ENCODE measurements at places on chromosomes 3 and 15.
A peak's percentile ranks its signal among the peaks of the same experiment; 100 is the strongest.

- peak; percentile 94 for DNase-seq
Measured at GRCh38 chr3:190183121-190183520, 62.4 kb upstream of the P3H2 start.

DNA sequence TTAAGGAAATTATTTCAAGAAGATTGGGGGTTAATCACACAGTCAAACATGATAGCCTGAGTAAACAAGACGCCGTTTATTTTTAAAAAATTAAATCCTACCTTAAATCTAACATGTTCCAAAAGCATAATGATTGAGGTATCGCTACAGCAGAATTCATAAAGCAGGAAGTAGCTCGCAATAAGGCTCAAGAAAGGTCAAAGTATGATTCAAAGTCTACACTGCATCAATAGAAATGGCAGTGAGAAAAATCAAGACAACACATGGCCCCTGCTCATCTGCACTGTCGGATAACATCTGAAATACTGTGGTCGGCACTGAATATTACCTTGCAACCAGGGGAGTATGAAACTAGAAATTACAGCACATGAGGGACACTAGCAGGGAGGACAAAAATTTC, 93.2 kb downstream of the SMARCC1 start:
- no peak for DNase-seq

GRCh38 chr3:197350446-197350845, 52.0 kb upstream of the DLG1 start:
- no peak for DNase-seq

DNA sequence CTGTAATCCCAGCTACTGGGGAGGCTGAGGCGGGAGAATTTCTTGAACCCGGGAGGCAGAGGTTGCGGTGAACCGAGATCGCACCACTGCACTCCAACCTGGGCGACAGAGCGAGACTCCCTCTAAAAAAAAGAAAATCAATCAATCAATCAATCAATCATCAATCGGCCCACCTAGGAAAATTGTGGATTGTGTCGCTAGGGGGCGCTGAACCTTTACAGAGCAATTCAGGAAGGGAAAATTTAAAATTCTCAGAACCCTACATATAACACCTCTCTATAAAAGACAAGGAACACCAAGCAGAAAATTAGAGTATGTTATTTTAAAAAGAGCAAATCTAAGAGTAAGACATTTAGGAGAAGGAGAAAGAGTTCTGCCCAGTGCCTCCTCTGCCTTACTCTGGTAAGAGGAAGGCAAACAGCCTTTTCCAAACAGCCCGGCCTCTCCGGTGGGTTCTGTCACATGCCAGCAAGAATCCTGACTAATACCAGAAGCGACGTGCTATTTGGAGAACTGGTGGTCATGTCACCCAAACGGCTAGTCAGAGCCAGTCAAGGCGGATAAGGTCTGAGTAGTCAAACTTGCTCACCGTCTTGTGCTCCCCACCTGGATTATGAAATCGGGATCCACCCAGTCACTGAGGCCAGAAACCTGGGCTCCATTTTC, 22.3 kb upstream of the SMCO1 start:
- DNase-seq = no peak

- DNase-seq = no peak
Measured at GRCh38 chr3:83457551-83457950, 1501.2 kb upstream of the CADM2 start.

DNA sequence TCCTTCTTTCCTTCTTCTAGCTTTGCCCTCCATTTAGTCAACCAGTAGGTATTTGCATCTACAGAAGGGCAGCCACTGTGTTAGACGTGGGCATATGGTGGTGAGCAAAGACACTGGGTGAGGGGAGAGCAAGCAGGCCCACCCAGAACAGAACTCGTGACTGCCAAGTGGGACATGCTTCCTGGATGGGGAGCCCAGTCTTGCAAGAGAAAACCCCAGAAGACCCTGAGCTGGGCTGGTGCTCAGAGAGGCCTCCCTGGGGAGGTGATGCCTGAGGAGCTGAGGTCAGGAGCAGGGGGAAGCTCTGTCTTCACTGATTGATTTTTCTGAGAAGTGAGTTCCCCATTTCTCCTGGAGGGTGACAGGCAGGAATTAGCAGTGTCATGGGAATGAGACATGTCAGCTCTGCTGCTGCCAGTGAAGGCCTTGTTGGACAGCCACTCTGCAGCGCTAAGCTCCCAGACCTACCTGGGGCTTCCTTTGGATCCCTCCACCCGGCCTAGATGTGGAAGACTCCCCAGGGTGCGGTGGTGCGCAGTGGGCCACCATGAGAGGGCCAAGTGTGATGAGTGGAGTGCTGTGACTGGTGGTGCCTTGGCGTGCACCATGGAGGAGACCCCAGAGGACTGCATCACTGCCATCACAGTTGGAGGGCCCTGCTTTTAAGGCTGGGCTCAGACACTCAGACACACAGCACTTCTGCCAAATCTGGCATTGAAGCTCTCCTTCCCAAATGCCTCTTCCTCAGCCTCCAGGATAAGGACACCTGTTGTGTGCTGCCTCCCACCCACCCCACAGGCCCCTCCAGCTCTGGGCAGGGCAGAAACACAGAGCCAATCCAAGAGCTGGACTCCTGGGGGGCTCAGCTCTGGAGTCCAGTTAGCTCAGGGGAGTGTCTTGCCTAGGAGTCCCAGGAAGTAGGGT, 40.0 kb upstream of the TOPBP1 start:
- no peak for DNase-seq

GRCh38 chr15:28098766-28099554, at the start of gene OCA2:
OCA2 (minus strand) TSS chr15:28099315; CDS start chr15:28081874, 17,441 bp downstream.
- no peak for DNase-seq

DNA sequence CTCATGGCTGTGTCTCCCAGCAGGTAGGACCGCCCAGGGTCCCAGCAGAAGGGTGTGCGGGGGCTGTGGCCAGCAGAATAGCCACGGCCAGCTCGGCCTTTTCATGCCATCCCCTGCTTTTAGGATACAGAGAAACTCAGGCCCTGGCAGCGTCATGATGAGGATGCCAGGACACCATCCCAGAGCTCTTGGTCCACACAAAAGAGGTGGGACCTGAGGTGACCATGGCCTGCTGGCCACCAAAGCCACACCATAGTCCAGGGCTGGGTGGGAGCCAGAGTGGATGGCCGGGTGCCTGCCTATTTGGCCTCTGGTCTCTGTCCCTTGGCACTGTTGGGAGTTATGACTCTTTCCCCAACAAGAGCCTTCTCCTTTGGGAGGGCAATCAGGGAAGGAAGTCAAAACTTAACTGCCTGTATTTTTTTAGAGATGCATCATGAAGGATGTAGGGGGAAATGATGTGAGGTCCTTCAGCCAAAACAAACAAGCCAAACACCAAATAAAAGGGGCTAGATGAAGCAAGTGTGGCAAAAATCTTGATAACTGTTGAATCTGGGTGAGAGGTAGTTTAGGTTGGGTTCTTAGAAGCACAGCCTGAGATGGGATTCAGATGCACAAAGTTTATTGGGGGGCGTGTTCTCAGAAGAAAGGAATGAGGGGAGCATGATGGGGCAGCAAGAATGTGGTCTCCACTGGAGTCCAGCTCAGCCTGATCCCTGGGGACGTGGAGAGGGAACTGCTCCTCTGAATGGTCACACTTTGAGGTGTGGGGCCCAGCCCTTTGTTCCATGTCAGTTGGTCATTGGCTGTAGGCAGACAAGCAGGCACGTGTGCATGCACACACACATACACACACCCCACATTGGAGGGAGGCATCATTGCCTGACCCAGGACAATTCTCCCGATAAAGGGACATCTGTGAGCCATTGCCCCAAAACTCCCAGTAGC, 33.2 kb downstream of the SMAD6 start:
- DNase-seq = no peak

GRCh38 chr3:152595975-152596821, 238.7 kb upstream of the P2RY1 start:
- peak; percentile 81 for DNase-seq

GRCh38 chr3:124078953-124079911, 87.3 kb upstream of the ROPN1 start:
- no peak for DNase-seq

- DNase-seq = no peak
Measured at GRCh38 chr3:151769175-151769574, 35.4 kb downstream of the AADACL2 start.

GRCh38 chr3:36823806-36824205, 59.5 kb upstream of the DCLK3 start:
- no peak for DNase-seq

GRCh38 chr3:170589113-170589512, 3.2 kb upstream of the SLC7A14 start:
- DNase-seq = no peak

DNA sequence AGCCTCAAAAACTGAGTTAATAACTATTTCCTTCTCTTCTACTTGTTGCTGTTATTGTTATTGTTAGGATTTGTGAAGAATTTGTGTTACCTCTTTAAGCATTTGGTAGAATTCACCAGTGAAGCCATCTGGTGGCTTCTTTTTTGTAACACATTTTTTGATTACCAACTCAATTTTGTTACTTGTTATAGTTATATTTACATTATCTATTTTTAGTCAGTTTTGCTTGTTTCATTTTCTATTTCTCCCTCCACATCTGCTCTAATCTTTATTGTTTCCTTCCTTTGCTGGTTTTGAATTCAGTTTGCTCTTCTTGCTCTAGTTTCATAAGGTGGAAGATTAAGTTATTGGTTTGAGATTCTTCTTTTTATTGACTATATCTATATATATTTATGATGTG, 3.7 kb upstream of the SLC9C1 start:
- no peak for DNase-seq

DNA sequence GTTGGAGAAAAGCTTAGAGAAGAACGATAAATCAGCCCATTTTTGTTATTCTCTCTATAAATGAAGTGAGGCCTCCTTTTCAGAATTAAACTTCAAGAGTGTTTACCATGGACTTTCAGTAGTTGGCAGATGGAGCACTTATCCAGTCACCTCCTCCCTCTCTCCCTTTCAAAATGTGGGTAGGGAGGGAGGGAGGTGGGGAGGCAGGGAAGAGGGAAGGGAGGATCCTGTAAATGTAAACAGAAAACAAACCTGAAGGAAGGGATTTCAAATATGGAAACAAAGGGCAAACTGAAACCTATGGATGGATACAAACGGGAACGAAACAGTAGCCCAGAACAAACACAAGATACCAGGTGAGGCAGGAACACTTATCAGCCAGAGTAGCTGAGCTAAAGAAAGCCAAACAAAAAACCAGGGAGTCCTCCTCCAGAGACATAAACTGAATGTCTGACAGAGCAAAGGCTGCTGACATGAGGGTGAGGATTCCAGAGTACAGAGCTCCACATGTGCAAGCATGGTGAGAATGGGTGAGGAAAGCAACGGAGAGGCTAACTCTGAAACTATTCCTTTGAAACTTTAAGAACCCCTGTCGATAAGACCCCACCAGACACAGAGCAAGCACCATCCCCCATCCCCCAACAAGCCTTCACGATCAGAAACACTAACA, 41.0 kb upstream of the GP5 start:
- no peak for DNase-seq

DNA sequence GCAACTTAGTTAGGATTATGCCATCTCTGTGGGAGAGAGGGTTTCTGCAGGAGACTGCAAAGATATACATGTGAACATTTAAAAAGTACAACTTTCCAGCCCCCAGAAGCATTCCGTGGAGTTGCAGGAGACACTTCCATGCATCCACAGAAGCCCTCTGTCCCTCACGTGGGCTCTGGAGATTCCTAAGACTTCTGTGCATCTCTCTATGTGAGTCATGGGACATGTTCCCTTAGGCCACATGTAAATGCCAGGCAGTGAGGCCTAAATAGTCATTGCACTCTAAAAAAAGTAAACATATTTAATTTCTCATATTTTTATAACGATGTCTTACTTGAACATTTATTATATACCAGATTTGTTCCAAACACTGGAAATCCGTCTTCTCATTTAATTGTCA, 126.5 kb upstream of the ROPN1 start:
- no peak for DNase-seq

DNA sequence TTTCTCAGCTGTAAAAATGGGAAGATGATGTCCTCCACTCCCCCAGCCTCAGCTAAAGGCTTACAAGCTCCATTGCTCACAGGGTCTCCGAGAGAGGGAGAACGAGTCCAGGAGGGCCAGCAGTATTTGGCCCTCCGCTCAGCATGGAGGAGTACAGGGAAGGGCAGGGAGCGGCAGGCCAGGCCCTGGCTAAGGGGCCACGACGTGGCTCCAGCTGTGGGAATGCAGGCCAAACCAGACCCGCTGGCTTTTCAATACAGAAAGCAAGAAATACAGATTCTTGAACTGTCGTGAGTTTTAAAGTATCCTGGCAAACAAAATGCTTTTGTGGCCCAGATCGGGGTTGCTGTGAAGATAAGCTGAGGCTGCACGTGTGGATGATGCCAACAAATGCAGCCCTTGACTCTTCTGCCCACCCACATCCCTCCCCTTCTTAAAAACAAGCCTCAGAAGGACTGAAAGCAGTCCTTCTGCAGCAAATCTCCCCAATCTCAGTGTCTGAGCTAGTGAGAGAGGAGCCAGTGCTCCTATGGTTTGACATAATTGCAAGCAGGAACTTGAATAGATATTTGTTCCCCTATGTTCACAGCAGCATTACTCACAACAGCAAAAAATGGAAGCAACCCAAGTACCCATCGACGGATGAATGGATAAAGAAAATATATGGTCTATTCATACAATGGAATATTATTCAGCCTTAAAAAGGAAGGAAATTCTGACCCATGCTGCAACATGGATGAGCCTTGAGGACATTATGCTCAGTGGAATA, 18.5 kb upstream of the FBLN2 start:
- no peak for DNase-seq

DNA sequence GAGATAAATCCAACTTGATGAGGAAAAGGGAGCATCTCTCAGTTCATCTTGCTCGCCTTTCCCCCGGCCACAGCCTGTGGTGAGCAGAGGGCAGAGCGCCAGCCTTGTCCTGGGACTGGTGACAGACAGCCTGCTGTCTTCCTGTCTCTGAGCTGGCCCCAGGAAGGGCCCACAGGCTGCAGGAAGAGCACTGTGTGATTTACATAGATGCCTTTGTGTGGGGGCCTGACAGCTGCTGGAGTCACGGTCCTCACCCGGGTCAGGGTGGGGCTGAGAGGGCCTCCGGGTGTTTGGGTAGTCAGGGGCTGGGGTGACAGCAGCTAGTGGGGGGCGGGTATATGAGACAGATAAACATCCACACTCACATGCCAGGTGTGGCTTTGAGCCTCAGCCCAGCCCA, 29.3 kb downstream of the PLA2G4D start:
- DNase-seq = no peak

GRCh38 chr3:157398598-157398997, 38.1 kb upstream of the PTX3 start:
- no peak for DNase-seq

- no peak for DNase-seq
Measured at GRCh38 chr3:196932600-196932999, 9.7 kb downstream of the NCBP2 start.

DNA sequence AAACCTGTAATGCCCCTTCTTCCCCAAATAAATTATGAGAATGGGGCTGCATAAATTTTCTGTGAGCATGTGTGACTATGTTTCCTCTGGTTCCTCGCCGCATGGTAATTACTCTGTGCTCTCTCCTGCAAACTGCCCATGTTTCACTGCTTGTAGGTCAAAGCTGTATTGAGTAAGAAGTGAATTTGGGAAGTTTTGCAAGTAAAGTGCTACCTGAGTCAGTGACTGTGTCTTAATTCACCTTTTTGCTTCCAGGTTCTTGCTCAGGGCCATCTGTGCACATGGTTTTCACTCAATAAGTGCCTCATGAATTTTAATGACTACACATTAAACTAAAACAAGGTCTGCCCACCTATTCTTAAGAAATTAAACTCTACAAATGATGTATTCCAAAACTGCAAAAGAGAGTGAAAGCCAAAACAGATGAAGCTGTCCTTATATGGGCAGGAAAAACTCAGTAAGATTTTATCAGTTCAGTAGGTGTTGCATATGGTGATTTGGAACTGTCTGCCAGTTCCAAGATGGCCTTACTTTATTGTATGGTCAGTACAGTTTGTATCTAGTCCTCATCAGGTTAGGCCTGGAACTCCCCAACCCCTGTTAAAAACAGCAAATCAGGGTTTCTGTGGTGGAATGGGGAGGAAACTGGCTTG, 100.0 kb downstream of the LPP start:
- no peak for DNase-seq

All from non-pigmented ciliary epithelial cell (primary cell).